Activated gamma-delta T cell treated with anti-CD3 and anti-CD28 coated beads, Interleukin-2, amount 50 U/mL, for 16 hours (primary cell): ENCODE measurements at places on chromosomes 4 and X.

DNA sequence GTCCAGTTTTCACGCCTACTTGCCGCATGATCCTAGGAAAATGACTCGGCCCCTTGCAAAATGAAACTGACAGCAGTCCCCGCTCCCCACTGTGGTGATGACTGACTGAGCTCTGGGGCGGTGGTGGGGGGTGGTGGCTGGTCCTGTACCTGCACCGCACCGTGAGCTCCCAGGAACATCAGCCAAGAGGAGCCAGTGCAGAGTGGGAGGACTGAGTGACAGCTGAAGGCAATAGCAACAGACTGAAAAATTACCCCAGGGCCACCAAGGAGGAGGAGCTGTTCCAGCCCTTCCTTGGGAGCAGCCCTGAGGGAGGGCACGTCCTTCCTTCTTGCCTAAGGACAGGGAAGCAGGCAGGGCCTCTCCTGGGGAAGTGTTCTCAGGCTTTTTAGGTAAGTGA is 2.4 kb upstream of the C4orf50 start:
- DNase-seq: no peak

DNA sequence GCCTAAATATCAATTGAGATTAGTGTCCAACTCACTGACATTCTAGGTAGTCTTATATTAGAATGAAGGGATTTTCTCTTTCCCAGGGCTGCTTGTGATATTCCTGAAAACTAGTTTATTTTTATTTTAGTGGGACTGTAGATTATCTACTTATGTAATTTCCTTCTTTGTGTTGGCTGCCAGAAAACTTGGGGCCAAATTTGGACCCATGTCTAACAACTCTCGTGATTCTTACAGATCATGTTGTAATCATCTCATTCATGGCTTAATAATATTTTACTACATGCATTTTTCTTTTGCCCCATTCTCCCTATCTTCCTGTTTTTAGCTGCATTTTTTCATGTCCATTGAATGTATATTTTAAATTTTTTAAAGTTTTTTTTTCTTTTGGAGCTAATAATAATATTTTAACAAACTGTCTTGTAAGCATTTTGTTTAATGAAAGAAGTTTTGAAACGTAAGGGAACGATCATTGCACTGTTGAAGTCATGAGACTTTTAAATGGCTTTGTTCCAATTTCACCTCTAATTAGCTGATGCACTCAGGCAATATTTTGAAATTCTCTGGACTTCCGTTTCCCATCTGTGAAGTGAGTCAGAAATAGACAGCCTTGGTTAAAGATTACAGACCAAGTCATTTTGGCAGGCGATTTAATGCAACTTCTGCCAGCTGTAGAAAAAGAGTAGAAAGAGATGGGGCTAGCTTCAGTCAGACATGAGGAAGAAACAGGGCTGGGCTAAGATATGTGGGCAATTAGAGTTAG is 14.3 kb upstream of the TDO2 start:
- DNase-seq: no peak

DNA sequence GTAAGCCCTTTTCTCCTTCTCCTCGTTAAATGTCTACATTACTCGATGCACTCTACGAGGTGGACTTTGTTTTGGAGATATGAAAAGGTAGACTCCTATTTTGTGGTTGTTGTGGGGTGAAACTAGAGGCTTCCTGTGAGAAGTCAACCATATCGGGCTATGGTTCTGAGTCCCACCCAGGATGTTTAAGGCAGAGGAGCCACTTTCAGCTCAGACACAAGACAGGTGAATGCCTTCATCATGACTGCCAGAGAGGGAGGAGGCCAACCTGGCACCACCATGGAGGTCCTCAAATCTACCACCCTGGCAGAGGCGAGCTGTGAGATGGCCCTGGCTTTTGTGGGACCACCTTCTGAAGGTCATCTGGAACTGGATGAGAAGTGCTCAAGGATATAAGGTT is 154.4 kb upstream of the KLF3 start:
- peak; percentile 25 for DNase-seq

- DNase-seq: no peak
Measured at GRCh38 chr4:152594978-152595925, 59.4 kb upstream of the FBXW7 start.

DNA sequence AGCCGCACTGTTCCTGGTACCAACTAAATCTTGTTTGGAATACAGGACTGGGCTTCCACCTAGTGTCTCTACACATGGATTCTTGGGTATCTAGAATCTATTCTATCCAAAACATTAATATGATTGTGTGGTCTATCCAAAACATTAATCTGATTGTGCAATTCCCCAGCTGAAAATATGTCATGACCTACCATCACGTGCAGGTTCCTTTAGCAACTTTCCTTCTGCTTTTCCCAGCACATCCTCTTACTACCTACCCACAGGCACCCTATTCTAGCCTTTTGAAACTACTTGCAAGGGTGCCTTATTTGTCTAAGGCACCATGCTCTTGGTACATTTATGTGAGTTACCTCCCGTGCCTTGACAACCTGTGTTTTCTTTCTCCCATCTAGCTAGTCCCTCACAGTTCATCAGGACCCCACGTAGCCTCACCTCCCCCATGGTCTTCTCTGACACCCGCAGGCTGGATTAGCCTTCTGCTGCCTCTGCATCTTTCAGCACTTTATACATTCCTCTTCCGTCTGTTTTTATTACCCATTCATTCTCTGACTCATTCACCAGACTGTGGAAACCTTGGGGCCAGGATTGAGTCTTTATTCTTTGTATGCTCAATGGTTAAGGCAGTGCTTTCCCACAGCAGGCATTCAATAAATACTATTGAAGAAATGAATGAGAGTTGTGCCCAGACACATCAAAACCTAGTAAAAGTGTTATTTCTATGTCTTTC is 88.8 kb upstream of the FAM9B start:
- DNase-seq: no peak

GRCh38 chr4:11069581-11070211 is 359.0 kb downstream of the HS3ST1 start:
- DNase-seq: no peak

DNA sequence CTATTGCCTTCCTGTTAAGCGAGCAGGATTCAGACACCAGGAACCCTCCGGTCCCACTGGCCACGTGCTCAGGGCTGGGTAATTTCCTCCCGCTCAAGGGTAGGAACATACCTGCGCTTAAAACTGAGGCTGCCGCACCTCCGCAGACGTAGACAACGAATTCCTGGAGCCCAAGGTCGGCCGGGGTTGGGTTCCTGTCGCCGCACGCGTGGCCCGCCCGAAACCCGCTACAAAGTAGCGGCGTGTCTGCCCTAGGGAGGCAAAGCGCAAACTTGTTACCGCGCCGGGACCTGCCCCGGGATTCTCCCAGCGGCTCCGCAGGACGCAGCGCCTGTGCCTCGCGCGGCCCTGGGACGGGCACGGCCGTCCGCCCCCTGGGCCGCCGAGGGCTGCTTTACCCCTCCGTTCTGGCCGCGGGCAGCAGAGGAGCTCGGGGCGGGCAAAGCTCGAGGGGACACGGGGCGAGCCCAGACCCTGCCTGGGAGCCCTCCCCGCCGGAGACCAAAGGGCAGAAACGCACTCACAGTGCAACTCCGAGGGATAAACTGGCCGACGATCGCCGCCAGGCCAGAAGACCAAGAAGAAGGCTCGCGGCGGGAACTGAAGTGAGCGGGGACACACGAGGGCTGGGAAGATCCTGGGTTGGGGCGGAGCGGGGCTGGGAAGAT is at the start of gene ERVMER34-1:
Gene ERVMER34-1 (minus strand): TSS at position 607 of the 668 bp plus-strand sequence. CDS start 5,905 bp downstream, outside the sequence.
- DNase-seq: no peak

- DNase-seq: no peak
Measured at GRCh38 chrX:64570204-64570603, 175.0 kb upstream of the MTMR8 start.
